ENCODE measurements at places on chromosomes 6 and 20. TPM values are rescaled to one million over a fixed set of nuclear protein-coding genes. Genes with fewer than 3 reads are reported as not detected.

Gene OOEP
- total RNA-seq, result not detected

DNA sequence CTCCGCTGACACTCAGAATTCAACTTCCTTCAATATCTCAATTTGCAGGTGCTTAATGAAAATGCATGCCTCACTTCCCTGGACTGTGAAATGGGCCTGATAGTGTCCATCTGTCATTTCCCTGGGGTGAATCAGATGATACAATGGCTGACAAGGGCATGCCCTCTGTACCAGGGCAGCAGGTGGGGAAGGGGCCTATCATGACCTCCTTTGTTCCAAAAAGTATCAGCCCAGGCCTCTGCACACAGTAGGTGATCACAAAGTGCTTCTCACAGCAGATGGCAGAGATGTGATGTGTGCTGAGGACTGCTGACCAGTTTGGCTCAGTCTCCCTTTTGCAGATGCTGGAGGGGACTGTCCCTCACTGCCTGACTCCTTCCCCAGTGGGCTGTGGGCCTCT, 44.3 kb downstream of the DLGAP4 start:
- no peaks in the 10 kb centered on the region for H3K4me1 ChIP-seq
- DNase-seq, result no peak
- no peak overlapping the region for H3K27ac ChIP-seq
- peaks cover 35% of the 10 kb centered on the region for H3K27me3 ChIP-seq
- H3K4me3 ChIP-seq, result no peak overlapping the region

GRCh38 chr6:10453596-10453995, 38.7 kb upstream of the TFAP2A start:
- H3K36me3 ChIP-seq, result no peaks in the 10 kb centered on the region
- no peak overlapping the region for H3K4me3 ChIP-seq
- no peaks in the 10 kb centered on the region for H3K27me3 ChIP-seq

Gene VSX1
- total RNA-seq, result not detected

DNA sequence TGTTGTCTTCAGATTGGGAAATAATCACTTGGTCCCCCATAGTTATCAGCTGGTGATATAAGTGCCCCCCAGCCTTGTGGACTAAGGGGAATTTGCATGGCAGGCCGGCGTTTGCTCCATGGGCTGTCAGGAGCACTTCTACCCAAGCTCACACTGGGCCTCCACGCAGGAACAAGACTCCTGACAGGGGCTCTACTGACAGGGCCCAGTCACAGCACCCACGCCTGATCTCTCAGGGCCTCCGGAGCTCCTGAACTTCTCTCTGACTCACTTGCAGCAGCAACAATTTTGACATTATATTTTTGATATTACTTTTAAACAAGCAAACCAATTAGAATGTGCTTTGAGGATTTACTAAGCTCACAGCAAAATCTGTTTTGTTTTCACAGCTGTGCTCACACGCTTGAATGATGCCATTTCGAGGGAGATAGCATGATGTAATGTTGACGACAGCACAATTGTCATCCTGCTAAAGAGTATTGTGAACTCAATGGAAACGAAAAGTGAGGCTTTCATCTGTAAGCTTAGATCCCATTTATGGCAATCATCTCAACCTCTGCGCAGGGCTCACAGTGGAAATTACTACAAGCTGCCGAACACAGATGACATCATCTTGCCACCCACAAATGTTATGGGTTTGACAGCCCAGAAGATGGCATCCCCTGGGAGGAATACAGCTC, 28.7 kb upstream of the TXNDC5 start:
- DNase-seq, result no peak
- H3K4me3 ChIP-seq, result no peak overlapping the region
- H3K27me3 ChIP-seq, result peaks cover 10% of the 10 kb centered on the region
- no peaks in the 10 kb centered on the region for H3K36me3 ChIP-seq
- no peaks in the 10 kb centered on the region for H3K4me1 ChIP-seq

Gene APCDD1L
- total RNA-seq, result 14.6 TPM

DNA sequence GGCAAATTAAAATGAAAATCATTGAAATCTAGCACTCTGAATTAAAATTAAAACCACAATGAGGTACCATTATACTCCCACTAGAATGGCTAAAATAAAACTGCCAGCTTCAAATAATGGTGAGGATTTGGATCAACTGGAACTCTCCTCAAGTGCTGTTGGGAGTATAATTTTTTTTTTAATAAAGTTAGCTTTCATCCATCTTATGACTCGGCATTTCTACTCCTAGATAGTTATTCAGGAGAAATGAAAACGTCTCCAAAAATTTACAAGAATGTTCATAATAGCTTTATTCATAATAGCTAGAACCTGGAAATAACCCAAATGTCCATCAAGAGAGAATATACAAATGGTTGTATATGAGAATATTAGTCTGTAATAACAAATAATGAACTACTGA, 63.2 kb downstream of the ASXL1 start:
- no peaks in the 10 kb centered on the region for H3K4me1 ChIP-seq
- no peak for DNase-seq
- H3K27ac ChIP-seq, result no peak overlapping the region
- no peak overlapping the region for H3K4me3 ChIP-seq
- peaks cover 4% of the 10 kb centered on the region for H3K27me3 ChIP-seq

DNA sequence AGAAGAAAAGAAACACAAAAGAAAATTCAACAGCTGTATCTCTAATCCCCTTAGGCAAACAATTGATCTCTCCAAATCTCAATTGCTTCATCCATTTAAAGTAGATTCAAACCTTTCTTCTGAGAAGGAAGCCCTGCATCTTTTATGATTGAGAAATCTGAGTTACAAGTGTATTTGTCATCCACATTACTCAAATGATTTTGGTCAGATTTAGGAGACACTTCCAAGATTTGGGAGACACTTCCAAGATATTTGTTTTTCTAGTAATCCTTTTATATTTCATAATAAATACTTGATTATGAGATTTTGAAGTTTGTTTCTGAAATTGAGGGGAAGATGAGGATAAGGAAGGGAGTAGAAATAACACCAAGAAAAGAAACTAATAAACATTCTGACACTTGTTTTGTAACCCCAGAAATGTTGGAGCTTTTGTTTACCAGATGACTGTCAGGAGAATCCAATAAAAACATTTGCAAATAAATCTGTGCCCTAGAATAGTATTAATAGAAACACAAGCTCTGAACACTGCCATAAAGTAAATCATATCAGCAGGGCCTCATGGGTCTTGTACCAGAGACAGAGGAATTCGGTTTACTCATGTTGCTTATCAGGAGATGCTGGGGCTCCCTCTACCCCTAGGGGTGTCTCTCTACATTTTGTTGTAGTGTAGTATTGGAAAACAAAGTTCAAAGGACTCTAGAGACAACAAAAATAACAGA, 314.3 kb upstream of the NT5E start:
- no peak for DNase-seq
- no peak overlapping the region for H3K27ac ChIP-seq
- H3K4me1 ChIP-seq, result peaks cover 17% of the 10 kb centered on the region
- H3K36me3 ChIP-seq, result no peaks in the 10 kb centered on the region

DNA sequence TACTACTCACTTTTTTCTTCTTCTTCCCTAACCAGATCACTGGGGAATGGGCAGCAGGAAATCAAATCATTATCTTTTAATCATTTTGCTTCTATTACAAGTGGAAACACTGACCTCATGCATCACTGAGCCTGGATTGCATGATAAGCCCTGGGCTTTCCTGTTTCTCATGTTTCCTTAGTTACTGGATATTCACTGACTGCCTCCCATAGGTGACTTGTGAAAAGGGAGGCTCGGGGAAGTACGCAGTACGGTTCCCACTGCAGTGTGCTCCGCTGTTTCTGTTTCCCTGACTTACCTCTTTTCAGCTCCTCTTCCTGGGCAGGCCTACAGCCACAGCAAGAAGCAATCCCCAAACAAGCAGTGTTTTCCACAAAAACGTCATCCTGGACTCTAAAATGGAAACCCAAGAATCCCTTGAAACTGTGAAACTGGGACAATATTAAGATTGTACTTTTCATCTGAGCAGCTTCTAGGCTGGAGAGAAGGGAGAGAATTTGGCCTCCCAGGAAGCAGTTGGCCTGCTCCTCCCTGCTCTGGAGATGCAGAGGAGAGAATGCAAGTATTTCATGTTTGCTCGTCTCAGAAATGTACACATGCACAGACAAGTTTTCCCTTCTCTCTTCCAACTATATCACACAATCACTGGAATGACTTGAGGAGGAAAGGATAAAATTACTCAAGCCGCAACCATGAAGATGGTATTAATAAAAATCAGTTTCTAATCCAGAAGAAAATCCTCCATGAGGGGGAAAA, 13.1 kb downstream of the BTNL2 start:
- DNase-seq, result no peak
- H3K36me3 ChIP-seq, result no peaks in the 10 kb centered on the region
- no peak overlapping the region for H3K4me3 ChIP-seq
- H3K4me1 ChIP-seq, result peaks cover 6% of the 10 kb centered on the region
- H3K27me3 ChIP-seq, result peaks cover 17% of the 10 kb centered on the region

GRCh38 chr6:166036316-166037095, 131.1 kb downstream of the TBXT start:
- H3K4me3 ChIP-seq, result no peak overlapping the region
- H3K27ac ChIP-seq, result no peak overlapping the region
- H3K27me3 ChIP-seq, result no peaks in the 10 kb centered on the region
- DNase-seq, result no peak
- H3K36me3 ChIP-seq, result no peaks in the 10 kb centered on the region
- peaks cover 15% of the 10 kb centered on the region for H3K4me1 ChIP-seq

Gene LZTS3
- total RNA-seq, result 5.4 TPM

Gene MAP3K5
- 11.2 TPM for total RNA-seq

Gene EEF1A2
- 4.1 TPM for total RNA-seq

- H3K4me3 ChIP-seq, result no peak overlapping the region
- H3K27me3 ChIP-seq, result no peaks in the 10 kb centered on the region
- H3K36me3 ChIP-seq, result no peaks in the 10 kb centered on the region
- DNase-seq, result no peak
- no peak overlapping the region for H3K27ac ChIP-seq
Measured at GRCh38 chr6:125955973-125956372, 597 bp upstream of the HINT3 start.

DNA sequence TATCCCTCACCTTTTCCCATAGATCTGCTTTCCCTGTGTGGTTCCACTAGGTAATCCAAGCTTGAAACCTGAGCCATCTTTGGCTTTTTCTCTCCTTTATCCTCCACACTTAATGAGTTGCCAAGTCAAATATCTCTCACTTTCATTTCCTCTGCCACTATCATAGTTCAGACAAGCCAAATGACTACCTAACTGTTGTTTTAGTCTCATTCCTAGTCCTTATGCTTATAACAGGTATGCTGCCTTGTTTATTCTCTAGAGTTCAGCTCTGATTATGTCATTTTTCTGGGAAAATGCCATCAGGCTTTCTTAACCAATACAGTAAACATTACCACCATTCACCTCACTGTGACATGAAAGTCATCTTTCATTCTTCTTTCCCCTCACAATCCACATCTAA, 6.5 kb downstream of the EFHC1 start:
- H3K4me3 ChIP-seq, result no peak overlapping the region
- no peak for DNase-seq
- H3K27ac ChIP-seq, result no peak overlapping the region
- H3K27me3 ChIP-seq, result no peaks in the 10 kb centered on the region
- H3K4me1 ChIP-seq, result no peaks in the 10 kb centered on the region
- H3K36me3 ChIP-seq, result peaks cover 31% of the 10 kb centered on the region

Gene LTA
- not detected for total RNA-seq

DNA sequence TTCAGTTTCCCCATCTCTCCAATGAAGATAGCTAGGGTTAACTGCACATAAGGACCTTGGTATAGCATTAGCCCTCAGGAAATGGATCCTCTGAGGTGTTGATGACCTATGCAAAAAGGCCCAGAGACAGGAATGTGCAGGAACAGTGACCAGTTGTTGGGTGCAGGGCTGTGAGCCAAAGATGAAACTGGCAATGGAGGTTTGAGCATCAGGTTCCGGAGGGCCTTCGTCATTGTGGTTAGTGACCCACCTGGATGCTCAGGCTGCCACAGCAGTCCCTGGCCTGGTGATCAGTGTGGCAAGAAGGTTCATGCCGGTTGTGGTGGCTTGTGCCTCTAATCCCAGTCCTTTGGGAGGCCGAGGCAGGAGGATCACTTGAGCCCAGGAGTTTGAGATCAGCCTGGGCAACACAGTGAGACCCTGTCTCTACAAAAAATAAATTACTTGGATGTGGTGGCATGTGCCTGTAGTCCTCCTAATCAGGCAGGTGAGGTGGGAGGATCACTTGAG, 43.7 kb downstream of the TM9SF4 start:
- no peak overlapping the region for H3K27ac ChIP-seq
- no peak overlapping the region for H3K4me3 ChIP-seq
- no peaks in the 10 kb centered on the region for H3K27me3 ChIP-seq
- no peak for DNase-seq

DNA sequence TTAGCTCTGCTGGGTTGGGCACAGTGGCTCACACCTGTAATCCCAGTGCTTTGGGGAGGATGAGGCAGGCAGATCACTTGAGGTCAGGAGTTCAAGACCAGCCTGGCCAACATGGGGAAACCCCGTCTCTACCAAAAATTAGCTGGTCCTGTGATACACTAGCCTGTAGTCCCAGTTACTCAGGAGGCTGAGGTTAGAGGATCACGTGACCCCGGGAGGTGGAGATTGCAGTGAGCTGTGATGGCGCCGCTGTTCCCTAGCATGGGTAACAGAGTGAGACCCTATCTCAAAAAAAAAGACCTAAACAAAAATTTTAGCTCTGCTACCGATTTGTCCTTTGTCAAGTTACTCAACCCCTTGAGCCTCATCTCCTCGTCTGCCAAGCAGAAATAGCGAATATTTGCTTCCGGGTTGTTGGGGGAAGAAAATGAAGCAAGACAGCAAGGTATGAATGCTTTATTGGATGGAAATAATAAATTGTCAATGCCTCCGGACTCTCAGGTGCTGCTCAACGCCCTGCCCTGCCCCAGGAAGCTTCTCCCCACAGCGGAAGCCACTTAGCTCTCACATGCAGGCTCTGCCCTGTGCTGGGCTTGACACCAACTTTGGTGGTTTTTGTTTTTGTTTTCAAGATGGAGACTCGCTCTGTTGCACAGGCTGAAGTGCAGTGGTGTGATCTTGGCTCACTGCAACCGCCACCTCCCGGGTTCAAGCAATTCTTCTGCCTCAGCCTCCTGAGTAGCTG, 24.9 kb upstream of the ITCH start:
- no peaks in the 10 kb centered on the region for H3K27me3 ChIP-seq
- no peaks in the 10 kb centered on the region for H3K36me3 ChIP-seq
- no peak for DNase-seq
- H3K4me1 ChIP-seq, result peaks cover 19% of the 10 kb centered on the region
- no peak overlapping the region for H3K27ac ChIP-seq
